ENCODE measurements at places on chromosomes 5 and 9.

- DNase-seq = no peak
These were observed 12.5 kb upstream of the NREP start for GRCh38 chr5:111769541-111769940.

DNA sequence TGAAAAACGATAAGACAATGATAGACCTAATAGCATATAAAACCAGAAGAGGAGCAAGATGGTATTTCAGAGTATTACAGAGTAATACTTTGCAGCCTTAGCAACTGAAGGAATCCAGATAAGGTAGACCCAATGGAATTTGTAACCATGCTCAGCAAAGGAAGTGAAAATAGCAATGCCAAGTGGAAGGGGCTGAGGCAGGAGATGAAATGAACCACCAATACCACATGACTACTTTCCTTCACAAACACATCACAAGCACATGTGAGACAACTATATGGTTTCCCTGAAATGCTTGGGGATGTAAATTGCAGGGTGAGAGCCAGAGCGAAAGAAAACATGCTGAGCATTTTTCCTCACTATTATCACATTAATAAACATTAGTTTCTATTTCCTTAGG lies 79.8 kb upstream of the MELK start:
- no peak for DNase-seq

DNA sequence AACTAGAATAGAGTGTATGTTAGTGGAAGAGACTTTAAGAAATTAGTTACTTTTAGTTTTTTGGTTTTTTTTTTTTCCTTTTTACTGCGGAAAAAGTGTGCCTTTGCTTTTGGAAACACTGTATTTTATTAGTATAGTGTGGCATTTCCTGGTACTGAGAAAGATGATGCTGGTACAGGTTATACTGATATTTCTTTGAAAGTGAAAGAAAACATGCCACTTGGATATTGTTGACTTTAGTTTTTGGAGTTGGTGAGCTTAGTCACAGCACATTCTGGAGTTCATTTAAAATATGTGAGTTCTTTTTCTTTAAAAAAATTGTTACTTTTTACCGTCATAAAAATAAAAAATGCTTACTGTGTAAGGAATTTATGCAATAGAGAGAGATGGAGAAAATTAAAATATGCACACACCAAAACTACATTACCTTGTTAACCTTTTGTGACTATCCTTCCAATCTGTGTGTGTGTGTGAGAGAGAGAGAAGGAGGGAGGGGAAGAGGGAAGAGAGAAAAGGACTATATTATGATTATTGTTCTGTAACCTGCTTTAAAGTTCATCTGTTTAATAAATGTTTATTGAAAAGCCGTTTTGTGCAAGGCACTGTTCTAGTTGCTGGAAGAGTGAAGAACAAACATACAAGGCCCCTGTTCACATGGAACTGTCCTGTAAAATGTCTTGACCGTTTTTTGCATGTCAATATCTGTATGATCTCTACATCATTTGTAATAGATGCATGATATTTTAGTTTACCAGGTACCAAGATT lies 1.9 kb downstream of the UGCG start:
- no peak for DNase-seq

GRCh38 chr5:139954022-139954421 lies 89.1 kb downstream of the NRG2 start:
- DNase-seq = no peak

- DNase-seq = no peak
These were observed 309.6 kb downstream of the SLIT3 start for GRCh38 chr5:168991311-168991710.

DNA sequence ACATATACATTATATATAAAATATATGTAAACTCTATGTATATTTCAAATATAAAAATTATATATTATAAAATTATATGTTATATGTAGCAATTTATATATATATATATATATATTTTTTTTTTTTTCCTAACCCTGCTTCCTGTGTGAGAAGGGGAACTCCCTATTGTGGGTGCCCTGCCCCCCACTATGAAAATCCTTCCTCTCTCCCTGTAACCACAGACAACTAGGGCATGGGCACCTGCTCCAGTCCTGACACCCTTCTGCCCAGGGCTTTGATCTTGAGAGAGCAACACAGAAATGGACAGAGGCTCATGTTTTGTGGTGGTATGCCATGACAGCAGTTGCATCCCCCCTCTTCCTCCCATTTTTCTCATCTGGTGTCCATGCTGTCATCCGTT lies 148.7 kb upstream of the IL12B start:
- DNase-seq = no peak

DNA sequence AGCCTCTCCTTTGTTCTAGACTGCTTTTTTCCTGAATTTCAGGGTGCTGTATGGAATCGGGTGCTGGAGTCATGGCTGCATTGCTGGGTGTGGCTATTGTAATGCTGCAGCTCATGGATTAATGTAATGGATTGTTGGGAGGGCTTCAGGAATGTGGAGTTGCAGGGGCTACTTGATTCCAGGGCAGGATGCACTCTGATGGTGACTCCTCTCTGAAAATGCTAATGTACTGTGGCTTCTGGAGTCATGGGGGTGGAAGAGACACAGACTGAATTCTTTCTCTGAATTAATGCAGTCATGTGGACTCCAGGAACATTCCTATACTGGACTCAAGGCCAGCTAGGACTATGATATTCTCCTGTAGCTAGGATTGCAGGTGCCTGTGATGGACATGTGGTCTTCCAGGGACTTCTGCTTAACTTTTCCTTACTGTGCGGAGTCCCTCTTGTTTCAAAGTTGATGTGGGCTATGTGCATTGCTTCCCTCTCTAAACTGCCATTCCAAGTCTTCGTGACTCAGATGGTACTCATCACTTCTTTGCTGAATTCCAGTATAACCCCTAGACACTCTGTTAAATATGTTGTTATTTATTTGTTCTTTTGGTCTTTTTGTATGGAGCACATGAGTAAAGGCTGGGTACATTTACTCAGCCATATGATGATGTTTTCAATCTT lies 396.2 kb downstream of the KCTD16 start:
- DNase-seq = no peak

DNA sequence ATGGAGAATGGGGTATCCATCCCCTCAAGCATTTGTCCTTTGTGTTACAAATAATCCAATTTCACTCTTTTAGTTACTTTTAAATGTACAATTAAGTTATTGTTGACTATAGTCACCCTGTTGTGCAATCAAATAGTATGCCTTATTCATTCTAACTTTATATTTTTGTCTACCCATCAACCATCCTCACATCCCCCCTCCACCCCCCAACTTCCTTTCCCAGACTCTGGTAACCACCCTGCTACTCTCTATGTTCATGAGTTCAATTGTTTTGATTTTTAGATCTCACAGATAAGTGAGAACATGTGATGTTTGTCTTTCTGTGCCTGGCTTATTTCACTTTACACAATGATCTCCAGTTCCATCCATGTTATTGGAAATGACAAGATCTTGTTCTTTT lies 15.4 kb upstream of the RANBP17 start:
- DNase-seq = no peak

- DNase-seq = no peak
These were observed 121.8 kb downstream of the ZNF354C start for GRCh38 chr5:179181988-179182387.

GRCh38 chr9:13967011-13967410 lies 346.9 kb downstream of the NFIB start:
- no peak for DNase-seq

DNA sequence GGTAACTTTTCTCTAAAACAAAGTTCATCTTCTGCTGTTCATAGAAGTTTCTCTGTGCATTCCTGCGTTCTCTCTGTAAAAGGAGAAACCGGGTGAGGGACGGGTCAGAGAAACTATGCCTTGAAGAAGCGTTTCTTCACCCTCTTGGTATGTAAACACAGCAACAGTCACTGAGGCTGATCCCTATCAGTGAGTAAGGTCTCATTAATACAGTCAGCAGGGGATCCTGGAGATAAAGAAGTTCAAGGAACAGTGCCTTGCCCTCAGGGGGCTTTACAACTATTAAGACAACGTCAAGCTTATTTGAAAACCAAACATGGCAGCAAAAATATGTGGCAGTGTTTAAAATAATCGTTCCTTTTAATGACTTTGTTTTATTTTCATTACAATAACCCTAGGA lies 202.9 kb upstream of the IL12B start:
- DNase-seq = no peak

DNA sequence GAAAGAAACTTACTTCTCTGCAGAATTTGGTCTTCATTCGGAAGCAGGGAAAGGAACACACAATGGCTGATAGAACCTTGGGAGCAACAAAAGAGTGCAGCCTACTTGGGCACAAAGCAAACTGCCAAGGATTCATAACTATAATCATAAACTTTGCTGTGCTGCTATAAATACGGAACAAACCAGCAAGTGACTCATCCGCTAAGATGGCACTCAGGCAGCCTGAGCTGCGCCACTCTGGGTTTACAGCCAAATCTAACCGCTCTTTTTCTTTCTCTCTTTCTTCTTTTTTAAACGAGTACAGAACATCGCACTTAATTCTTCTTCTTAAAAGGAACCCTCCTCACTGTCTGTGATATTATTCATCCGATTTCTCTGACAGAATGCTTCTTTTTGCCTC lies 81.1 kb downstream of the PTPN3 start:
- DNase-seq = no peak

- no peak for DNase-seq
These were observed 8.5 kb downstream of the SPINK9 start for GRCh38 chr5:148343603-148344487.

- no peak for DNase-seq
These were observed 23.0 kb downstream of the SEMA4D start for GRCh38 chr9:89474939-89475338.

DNA sequence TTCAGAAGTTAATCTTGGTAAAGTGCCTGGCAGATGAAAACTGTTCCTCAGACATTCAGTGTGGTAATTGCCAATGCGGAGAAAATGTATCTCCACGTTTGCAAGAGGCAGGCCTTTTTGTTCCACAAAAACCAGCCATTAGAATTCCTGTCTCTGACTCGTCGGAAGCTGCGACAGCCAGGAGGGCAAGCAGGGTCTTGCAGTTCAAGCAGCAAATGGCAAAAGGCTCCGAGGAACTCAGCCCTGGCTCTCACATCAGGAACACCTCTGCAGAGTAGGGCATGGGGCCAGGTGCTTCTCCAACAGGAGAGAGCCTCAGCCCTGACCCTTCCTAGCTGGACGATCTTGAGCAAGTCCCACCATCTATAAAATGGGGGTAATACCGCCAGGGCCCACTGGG lies 69.0 kb upstream of the CPLX2 start:
- DNase-seq = no peak

GRCh38 chr5:109911731-109912130 lies 222.0 kb downstream of the MAN2A1 start:
- no peak for DNase-seq

GRCh38 chr9:132008184-132008803 lies 71.4 kb downstream of the MED27 start:
- no peak for DNase-seq

DNA sequence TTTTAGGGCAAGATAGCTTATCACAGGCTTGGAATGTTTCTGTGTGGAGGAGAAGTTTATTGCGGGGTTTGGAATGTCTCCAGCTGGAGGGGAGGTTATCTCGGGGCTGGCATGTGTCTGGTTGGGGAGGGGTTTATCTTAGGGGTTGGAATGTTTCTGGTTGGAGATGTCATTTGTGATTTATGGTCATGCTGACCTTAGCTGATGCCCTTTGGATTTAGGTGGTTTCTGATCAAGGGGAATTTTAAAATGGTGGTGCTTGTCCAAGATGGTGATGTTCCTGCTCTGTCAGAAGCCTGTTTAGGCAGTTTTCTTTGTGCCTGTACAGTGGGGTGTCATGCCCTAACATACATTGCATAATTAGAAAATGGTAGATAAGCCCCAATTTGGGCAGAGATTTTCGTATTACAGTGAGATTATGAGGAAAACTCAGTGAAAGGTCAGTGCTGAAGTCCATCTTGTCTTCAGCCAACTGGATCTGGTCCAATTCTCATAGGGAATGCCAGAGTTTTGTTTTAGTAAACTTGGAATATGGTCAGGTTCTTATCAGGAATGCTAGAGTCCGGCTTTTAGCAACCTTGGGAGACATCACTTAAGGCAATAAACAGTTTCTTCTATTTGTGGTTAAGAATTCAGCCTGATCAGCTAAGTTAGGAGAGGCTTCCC lies 14.3 kb downstream of the CDK20 start:
- DNase-seq = no peak

- DNase-seq = no peak
These were observed 3.0 kb upstream of the CDC42SE2 start for GRCh38 chr5:131260895-131261294.

DNA sequence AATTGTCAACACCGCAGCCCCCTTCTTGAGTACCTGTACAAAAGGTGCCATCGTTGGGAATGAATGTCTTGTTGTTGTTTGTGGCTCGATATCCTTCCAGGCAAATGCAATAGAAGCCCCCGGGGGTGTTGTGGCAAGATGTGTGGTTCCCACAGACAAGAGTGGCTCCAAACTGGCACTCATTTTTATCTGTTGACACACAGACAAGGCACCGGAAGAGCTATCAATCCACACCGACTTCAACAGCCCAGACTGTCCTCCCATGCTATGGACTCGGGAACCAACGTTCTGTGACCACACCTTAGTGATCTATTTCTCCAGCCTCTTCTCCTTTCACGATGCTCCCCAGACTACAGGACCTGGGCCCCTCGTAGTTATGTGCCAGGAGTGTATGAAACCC lies 25.9 kb downstream of the SUSD1 start:
- no peak for DNase-seq

- no peak for DNase-seq
These were observed 304.0 kb downstream of the PJA2 start for GRCh38 chr5:109105631-109106267.

DNA sequence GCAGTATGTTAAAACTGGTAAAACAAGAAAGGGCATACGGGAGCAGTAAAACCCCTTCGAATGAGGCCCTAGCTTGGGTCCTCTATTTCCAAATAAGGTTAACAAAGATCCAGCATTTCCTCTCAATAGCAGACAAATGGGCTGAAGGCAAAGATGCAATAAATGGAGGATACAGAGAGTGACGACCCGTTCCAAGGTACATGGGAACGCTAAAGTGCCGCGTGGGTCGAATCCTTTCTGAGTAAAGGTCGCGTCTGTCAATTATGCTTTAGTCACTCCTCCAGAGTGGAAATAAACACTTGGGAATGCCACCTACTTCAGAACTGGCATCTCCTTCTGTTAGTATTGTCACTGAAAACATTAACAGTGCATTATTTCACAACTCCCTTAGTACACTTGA lies 24.7 kb downstream of the ARL15 start:
- DNase-seq = no peak

DNA sequence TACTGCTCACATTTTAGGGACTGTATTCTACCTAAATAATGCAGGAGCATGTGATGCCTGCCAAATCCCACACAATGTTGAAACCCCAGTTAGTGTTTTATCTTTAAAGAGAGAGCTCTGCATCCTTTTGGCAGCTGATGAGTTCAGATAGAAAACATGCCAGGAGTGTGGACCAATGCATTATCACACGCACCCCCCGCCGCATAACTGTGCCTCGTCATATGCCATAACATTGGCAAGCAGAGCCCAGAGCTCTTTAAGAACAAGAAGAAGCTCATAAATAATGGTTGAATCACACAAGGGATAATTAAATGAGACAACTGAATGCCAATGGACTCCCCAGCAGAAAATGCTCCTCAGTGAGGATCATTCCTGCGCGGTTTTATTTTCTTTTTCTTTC lies 52.8 kb upstream of the RORB start:
- no peak for DNase-seq

- DNase-seq = no peak
These were observed 55.8 kb downstream of the NUP214 start for GRCh38 chr9:131181091-131181681.

Data from NCI-H526 (cell line).